ENCODE measurements at places on chromosomes 5 and 9.

DNA sequence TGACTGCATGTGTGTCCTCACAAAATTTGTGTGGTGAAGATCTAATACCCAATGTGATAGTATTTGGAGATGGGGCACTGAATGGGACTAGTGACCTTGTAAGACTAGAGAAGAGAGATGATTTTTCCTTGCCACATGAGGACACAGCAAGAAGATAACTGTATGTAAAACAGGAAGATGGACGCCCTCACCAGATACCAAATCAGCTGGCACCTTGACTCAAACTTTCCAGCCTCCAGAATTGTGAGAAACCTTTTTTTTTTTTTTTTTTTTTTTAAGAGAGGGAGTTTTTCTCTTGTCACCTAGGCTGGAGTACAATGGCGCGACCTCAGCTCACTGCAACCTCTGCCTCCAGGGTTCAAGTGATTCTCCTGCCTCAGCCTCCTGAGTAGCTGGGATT is 40.3 kb downstream of the UBTD2 start:
- no peak for DNase-seq

DNA sequence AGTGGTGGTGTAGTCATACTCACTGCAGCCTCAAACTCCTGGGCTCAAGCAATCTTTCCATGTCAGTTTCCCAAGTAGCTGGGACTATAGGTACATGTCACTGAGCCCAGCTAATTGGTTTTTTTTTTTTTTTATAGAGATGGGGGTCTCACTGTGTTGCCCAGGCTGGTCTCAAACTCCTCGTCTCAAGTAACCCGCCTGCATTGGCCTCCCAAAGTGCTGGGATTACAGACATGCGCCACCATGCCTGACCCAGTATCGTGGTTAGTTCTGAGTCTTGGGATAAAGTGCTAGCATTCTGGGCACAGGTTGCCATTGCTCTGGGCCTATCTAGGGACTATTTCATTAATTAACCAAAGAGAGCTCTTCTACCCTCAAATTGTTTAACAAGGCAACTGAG is 108.3 kb downstream of the PLPP1 start:
- no peak for DNase-seq

GRCh38 chr5:42854795-42855194 is 43.1 kb upstream of the SELENOP start:
- no peak for DNase-seq

- DNase-seq, result no peak
Observed at GRCh38 chr5:150036513-150036912, 36.0 kb downstream of the HMGXB3 start.

DNA sequence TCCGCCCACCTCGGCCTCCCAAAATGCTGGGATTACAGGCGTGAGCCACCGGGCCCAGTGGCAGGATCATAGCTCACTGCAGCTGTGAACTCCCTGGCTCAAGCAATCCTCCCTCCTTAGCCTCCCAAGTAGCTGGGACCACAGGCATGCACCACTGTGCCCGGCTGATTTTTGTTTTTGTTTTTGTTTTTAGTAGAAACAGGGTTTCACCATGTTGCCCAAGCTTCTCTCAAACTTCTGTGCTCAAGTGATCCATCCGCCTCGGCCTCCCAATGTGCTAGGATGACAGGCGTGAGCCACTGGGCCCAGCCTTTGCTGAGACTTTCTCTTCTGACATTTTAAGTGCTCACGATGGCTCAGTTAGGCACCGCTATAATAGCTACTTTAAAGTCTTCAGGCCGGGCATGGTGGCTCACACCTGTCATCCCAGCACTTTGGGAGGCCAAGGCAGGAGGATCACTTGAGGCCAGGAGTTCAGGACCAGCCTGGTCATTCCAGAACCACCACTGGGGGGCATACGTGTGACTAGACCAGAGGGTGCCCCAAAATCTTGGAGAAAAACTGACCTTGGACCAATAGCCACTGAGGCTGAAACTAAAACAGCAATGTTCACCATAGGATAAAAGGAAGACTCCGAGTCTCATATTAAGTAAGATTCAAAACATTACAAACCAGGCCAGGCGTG is 3.1 kb upstream of the ENTPD8 start:
- no peak for DNase-seq

- DNase-seq, result no peak
Observed at GRCh38 chr9:127937056-127937387, 632 bp downstream of the DPM2 start.

Measured in HuH-7.5 (cell line).